ENCODE measurements at places on chromosomes 13 and 19.

- DNase-seq, result no peak
These were observed 130.2 kb downstream of the DNAJC15 start for GRCh38 chr13:43153436-43154090.

- DNase-seq, result no peak
These were observed 74.4 kb downstream of the FOXO1 start for GRCh38 chr13:40592035-40592434.

DNA sequence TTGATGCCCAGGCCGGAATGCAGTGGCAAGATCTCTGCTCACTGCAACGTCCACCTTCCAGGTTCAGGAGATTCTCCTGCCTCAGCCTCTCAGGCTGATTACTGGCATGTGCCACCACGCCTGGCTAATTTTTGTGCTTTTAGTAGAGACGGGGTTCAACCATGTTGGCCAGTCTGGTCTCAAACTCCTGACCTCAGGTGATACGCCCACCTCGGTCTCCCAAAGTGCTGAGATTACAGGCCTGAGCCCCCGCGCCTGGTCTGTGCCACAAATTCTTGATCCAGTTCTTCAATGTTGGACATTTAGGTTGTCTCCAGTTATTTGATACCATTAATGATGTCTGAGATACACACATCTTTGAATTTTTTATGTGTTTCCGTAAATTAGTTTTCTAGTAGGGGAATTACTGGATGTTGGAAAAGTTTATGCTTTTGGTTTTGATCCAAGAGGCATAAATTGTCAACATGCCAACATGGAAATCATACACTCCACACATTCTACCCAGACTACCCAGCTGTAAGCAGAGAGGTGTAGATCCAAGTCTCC is 525 bp upstream of the COG3 start:
- no peak for DNase-seq

DNA sequence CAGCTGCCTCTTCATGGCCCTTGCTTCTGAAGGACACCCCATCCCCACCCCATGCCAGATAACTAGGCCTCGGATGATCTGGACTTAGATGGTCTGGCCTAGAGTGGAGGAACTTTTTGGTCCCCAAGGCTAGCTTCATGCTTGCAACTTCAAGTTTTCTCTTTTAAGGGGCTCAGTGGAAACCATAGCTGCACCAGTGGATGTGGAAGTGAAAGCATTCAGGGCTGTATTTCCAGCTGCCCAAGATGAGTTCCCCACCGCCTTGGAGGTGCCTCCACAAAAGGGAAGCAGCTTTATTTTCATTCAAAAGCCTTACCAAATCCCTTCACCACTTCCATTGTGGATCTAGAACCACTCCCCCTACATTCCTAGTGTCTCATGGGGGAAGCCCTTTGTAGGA is 17.6 kb upstream of the GSX1 start:
- DNase-seq, result no peak

DNA sequence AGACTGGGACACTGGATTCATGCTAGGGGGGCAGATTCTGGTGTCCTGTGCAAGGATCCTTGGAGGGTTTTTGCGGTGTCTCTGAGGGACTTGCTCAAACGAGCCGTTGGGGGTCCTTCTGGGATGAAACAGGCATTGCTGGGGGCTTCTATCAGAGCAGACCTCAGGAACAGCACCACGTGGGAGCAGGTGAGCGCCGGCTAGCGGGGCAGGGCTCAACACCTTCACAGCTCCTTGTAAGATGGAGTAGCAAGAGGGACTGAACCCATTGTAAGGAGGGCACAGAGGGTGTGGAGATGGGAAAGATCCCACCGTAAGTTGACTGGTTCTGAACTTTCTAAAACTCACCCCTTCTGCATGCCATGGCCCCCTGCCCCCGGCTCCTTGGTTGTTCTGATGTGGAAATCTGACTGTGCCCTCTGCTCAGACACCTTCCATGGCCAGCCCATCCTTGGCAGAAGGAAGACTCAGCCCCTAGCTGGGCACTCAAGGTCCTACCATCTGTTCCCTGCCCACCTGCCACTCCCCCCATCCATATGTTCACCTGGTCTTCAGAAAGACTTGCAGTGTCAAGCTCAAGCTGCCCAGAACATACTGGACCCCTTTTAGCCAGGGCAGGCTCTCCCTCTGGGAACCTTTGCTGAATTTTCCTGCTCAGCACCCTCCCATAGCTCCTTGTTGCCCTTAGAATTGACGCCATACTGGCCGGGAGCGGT is 1.2 kb downstream of the SLC27A1 start:
- DNase-seq, result no peak

- DNase-seq, result no peak
These were observed 139.2 kb downstream of the PCDH20 start for GRCh38 chr13:61276401-61276800.

- DNase-seq, result peak; percentile 33
These were observed 12.1 kb upstream of the ZSCAN1 start for GRCh38 chr19:58021541-58022282.

DNA sequence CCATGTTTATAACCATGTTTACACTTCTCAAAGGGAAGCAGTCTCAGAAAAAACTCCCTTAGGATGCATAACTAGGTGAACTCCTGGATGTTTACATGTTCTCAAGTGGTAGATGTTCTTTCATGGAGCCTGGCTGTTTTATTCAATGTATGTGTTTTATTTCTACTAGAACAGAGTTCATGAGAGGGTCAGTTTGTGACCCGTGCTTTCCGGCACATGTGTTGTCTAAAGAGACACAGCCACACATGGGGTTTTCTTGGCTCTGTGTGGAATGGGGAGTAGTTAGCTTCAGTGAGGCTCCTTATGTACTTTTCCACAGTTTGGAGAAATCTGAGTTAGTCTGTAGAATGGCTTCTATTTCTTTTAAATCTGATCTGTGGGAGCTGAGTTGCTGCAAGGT is 60.9 kb downstream of the ATP8A2 start:
- DNase-seq, result no peak

DNA sequence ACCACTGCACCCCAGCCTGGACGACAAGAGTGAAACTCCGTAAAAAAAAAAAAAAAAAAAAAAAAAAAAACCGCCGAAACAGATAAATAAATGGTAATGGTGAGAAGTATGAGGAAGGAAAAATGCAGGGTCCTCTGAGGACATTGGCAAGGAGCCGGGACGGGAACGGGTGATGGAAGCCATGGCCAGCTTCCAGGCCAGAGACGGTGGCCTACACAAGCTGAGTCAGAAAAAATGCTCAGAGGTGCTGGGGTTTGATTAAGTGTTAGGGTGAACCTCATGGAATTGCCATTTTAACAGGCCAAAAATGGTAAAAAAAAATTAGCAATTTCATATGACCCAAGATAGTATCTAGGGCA is 866 bp upstream of the ZSWIM4 start:
- peak; percentile 80 for DNase-seq

DNA sequence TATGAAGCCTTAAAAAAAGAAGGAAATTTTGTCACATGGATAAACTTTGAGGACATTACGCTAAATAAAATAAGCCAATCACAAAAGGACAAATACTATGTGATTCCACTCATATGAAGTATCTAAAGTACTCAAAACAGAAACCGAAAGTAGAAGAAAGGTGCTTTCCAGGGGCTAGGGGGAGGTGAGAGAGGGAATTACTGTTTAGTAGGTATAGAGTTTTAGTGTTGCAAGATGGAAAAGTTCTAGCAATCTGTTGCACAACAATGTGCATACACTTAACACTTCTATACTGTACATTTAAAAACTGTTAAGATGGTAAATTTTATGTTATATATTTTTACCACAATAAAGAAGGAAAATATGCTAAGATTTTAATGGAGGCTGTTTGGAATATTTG is 83.0 kb downstream of the POLR1D start:
- no peak for DNase-seq

- no peak for DNase-seq
These were observed 114.5 kb downstream of the POSTN start for GRCh38 chr13:37484056-37484455.

DNA sequence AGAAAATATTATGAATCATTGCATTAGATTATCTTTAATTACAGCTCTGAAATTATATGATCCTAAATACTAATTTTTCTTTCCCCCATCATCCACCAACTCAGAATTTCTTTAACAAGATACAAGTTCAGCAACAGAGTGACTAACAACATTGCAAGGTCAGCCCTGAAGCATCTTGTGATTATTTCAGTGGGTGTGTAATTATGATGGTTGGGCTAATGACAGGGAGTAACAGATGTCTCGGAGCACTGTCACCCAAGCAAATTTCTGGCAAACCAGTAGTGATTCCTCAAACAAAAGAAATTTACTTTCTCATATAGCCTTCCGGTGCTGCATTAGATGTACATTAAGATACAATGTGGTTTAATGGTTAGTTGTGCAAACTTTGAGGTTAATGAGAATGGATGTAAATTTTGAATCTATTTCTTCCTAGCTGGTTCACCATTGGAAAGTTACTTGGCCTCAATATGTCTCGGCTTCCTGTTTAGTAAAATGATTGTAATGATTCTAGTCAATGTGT is 238.9 kb downstream of the ITGBL1 start:
- DNase-seq, result no peak

- DNase-seq, result no peak
These were observed 697.8 kb downstream of the DACH1 start for GRCh38 chr13:71169180-71169579.

DNA sequence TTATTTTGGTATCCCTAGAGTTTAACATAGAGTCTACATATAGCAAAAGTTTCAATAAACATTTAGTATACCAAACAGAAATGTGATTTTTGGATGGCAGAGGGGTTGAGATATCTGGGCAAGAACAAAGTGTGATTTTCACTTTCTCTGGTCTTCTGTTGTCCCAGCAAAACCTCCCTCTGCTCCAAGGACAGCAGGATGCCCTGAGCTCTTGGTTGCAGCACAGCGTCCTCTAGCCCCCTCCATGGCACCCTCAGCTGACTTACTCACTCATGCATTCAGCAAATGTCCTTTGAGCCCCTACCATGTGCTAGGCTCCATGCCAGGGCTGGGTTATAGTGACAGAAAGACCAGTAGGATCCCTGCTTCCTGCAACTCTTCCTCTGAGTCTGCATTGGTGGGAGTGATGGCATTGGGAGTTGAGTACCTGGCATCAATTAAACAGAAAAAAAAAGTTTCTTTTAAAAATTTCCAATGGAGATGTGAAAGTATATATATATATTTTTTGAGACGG is 104.8 kb upstream of the UBL3 start:
- DNase-seq, result no peak

DNA sequence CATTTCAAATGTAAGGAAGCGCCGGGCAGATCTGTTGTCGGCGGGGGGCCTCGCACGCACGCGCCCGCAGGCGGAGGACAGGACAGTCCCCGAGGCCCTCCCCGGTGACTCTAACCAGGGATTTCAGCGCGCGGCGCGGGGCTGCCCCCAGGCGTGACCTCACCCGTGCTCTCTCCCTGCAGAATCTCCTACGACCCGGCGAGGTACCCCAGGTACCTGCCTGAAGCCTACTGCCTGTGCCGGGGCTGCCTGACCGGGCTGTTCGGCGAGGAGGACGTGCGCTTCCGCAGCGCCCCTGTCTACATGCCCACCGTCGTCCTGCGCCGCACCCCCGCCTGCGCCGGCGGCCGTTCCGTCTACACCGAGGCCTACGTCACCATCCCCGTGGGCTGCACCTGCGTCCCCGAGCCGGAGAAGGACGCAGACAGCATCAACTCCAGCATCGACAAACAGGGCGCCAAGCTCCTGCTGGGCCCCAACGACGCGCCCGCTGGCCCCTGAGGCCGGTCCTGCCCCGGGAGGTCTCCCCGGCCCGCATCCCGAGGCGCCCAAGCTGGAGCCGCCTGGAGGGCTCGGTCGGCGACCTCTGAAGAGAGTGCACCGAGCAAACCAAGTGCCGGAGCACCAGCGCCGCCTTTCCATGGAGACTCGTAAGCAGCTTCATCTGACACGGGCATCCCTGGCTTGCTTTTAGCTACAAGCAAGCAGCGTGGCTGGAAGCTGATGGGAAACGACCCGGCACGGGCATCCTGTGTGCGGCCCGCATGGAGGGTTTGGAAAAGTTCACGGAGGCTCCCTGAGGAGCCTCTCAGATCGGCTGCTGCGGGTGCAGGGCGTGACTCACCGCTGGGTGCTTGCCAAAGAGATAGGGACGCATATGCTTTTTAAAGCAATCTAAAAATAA is 18.2 kb downstream of the IL17D start:
- no peak for DNase-seq

GRCh38 chr13:48383384-48383783 is 29.5 kb downstream of the LPAR6 start:
- no peak for DNase-seq

DNA sequence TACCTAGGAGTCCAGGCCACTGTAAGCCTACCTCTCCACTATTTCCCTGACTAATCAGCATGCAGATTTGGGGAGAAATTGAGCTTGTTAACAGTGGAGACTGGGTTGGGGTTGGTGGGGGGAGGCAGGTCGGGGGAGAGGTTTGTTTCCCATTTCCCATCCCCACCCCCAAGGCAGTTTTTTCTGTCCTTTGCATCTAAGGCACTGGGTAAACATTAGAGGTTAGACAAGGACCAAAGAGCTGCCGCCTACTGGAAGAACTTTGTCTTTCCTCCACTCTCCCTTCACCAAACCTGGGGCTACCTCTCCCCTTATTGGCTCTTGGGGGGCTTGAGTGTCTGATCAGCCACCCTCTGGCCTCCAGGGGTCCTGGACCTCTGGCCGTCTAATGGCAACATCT is 953 bp downstream of the KCNN4 start:
- DNase-seq, result no peak

GRCh38 chr19:40355975-40356680 is 7.6 kb downstream of the PLD3 start:
- DNase-seq, result no peak

GRCh38 chr13:98954313-98954712 is 23.6 kb downstream of the DOCK9 start:
- DNase-seq, result no peak

DNA sequence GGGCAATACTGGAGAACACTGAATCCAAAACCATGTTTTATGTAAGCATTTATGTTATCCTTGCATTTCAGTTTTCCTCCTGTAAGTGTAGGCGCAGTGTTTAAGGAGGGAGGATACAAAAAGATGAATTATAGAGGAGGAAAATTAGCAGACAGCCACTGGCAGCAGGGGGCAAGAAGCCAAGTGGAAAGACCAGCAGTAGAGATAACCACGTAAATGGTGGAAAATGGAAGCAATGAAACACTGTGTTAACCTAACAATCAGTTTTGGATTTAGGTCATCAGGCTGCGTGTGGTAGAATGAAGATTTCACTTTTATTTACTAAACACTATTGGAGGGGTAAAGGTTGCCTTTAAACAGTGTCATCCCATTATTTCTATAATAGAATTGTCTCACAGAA is 447.3 kb downstream of the GPC6 start:
- no peak for DNase-seq

GRCh38 chr13:113554333-113554700 is 30.2 kb upstream of the TFDP1 start:
- no peak for DNase-seq
